Stimulated activated CD4-positive, alpha-beta T cell treated with anti-CD3 and anti-CD28 coated beads, Interleukin-15, amount 100 ng/mL, for 1 hour (primary cell): ENCODE measurements at places on chromosomes 4 and X.

- no peak for DNase-seq
These were observed 178.7 kb downstream of the CHIC2 start for GRCh38 chr4:53885668-53886067.

DNA sequence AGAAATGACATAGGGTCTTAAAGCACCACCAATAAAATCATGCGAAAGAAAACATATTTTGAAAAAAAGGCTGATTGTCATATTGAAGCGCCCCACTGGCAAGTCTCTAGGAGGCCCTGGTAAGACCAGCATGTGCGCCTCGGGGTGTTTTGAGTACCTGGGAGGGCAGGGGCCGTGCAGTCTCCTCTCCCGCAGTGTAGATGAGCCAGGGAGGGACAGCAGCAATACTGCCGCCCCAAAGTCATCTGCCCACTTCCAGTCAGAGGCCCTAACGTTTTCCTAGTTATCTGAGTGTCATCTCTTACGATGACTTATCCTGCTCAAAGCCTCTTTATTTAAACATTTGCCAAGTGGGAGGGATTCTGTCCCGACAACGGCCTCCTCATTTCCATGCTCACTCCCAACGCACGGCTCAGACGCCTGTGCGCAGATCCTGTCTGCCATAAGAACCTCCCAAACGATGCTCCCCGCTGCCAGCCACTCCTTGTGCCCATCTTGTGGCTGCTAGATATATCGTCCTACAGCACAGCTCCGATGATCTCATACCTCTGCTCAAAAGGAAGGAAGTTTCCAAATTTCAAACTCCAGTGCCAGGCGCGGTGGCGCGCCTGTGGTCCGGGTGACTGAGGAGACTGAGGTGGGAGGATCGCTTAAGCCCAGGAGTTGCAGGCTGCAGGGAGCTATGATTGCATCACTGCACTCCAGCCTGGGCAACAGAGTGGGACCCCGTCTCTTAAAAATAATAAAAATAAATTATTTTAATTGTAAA, 17.2 kb upstream of the SCRG1 start:
- DNase-seq: no peak

GRCh38 chrX:19746919-19747651, 140.3 kb downstream of the SH3KBP1 start:
- DNase-seq: no peak

DNA sequence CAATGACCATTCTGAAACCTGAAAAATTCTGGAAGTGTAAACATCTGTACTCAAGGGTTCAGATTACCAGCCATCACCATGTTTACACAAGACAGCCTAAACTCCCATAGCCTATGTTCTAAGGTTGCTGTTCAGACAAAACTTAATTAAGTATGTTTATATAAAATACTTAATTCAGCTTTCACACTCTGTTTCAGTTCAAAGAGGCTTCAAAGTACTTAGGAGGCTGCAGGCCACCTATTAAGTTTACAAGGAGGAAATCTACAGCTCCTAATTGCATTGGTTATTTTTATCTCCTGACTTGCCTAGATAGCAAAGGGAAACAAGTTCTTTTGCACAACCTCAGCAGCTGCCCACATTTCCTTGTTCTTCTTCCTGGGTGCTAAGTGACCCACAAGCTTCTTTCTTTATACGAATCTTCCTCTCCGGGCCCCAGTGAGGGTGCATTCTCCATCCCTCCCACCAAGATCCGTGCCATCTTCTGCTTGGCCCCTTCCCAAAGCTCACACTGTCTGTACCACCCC, 2.0 kb downstream of the GAK start:
- no peak for DNase-seq

- no peak for DNase-seq
These were observed 367.2 kb downstream of the BMPR1B start for GRCh38 chr4:95124906-95125504.

- no peak for DNase-seq
These were observed 115.4 kb upstream of the NUDT6 start for GRCh38 chr4:123037804-123038203.

DNA sequence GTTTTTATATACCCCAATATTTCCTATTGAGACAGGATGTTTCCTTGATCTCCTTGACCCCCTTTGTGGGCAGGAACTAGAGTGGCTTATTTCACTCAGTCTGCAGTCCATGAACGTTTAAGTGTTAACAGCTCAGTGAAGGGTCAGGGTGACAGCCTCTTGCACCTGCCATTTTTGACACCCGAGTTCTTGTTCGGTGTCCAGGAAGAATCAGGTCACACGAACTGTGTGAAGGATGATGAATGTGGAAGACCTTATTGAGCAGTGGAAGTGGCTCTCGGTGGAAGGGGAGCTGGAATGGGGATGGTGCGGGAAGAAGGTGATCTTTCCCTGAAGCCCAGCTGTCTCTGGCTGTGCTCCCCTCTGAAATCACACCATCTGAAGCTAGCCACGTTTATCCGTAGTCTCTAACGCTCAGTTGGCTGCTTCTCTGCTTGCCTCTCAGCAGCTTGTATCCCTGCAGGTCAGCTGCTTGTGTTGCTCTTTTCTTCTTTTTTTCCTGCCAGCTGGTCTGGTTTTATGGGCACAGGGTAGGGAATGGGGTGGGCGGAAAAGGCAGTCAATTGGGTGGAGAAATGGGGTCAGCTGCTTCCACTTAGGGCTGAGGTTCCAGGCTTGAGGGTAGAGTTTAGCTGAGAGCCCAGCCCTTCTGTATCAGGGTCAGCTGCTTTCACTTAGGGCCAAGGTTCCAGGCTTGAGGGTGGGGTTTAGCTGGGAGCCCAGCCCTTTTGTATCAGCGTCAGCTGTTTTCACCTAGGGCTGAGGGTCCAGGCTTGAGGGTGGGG, 29.0 kb upstream of the CCNG2 start:
- no peak for DNase-seq

DNA sequence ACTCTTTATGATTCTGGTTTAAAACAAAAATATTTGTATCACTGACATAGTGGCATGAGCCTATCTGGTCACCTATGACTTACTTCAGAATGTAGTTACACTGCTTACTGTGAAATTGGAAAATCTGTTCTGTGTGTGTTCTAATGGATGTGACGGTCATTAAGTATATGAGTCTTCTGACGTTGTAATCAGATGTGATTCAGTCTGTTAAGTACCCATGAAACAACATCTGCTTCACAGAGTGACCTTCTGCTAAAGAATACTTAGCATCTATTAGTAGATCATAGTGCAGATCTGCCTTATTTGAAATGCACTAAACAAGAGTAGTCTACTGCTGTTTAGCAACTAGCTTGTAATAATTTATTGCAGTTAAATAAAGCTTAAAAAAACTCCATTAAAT, 317.1 kb downstream of the DCTD start:
- no peak for DNase-seq

DNA sequence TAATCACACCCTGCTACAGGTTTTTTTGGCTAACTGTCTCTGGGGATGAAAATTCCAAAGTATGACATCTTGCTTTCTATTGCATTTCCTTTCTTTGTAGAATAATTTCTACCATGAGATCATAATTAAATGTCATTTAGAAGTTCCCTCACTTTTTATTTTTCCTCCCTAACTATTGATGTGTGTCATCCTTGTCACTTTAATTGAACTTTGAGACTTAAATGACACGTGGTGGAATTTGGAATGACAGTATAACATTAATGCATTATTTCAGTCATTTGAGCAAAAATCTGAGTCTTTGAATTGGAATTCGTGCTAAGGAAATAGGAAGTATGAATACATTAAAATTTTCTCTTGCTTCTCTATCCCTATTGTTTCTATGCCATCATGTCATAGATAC, 745.4 kb downstream of the PDHA2 start:
- no peak for DNase-seq

- no peak for DNase-seq
These were observed 22.8 kb downstream of the CDKN2AIP start for GRCh38 chr4:183467246-183467645.

DNA sequence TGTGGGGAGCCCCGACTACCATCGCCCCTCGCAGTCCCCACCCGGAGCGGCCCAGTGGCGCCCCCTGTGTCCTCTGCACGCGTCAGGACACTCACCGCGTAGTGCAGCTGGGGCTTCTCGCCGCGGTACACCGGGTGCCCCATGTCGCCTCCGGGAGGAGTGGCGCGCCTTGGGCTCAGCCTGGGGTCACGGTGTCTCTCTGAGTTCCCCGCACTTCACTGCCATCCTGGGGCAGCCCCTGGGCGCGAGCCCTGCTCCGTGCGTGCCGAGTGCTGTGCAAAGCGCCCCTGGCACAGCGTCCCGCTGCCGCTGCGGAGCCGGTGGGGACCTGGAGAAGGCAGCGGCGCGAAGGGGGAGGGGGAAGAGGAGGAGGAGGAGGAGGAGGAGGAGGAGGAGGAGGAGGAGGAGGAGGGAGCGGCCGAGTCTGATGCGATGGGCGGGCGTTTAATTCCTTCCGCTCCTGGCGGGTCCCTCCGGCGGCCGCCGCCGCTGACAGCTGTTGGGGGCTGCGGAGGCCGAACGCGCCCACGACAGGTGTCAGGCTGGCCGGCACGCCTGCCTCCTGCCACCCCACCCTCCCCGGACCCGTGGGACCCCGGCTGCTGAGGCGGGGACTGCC, 134.3 kb downstream of the AMELX start:
- no peak for DNase-seq

- no peak for DNase-seq
These were observed 683.1 kb downstream of the KCTD8 start for GRCh38 chr4:43765514-43765913.

GRCh38 chrX:70464051-70464450, 19.4 kb downstream of the DLG3 start:
- DNase-seq: no peak

DNA sequence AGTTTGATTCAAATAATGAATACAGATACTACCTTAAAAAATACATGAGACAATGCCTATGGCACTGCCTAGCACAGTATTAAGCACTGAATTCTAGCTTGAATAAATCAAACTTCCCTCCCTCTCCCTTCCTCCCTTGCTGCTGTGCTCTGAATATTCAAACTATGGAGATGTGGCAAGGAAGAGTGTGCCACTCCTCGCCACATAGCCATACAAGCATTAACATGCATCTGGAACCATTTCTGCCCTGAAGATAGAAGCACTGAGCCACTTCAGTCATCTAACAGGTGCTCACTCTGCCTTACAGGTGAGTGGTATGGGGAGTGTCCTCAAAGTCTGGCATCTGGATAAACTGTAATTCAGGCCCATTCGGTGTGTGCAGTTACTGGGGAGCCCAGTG, 276.9 kb downstream of the ARHGAP24 start:
- DNase-seq: no peak

DNA sequence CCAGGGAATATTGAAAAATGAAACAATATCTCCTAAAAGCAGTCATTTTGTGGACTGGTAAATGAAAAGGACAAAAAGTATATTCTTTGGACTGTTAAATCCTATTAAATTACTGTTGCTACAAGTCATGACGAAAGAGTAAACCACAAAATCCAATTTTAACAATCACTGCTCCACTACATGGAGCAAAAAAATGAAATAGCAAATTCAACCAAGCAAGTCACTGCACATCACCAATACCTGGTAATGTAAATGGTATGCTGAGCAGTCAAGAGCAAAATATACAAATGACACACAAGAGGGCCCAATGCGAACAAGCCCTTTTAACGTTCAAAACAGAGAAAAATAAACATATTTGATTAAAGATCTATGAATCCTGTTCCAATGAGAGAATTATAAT, 126.2 kb downstream of the KLHL13 start:
- no peak for DNase-seq

- DNase-seq: no peak
These were observed 24.2 kb upstream of the UBA6 start for GRCh38 chr4:67725132-67725531.

DNA sequence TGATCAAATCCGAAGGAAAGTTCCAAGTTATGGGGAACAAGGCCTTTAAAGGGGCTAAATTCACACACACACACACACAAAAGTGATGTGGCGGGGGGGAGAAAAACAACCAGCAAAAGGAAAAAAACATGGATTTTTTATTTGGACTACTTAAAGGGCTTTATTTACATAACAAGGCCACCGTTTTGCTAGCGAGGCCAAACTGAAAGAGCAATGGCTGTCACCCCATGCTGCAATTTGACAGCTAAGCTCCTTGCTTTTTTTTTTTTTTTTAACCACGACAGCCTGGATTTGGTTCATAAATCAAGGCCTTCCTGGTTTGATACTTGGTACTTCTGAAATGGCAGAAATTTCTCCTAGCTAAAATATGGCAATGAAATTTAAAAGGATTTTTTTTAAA, 99.6 kb upstream of the PTCHD1 start:
- DNase-seq: no peak

DNA sequence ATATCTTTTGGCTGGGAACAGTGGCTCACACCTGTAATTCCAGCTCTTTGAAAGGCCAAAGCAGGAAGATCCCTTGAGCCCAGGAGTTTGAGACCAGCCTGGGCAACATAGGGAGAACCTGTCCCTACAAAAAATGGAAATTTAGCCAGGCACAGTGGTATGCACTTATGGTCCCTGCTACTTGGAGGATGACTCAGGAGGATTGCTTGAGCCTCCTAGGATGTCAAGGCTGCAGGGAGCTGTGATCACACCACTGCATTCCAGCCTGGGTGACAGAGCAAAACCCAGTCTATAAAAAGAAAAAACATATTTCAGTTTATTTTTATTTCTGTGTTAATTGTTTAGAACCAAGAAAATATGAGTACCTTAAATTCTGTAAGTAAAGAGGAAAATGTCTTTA, 123.7 kb downstream of the CBR4 start:
- DNase-seq: no peak

- no peak for DNase-seq
These were observed 54.0 kb upstream of the MAP3K15 start for GRCh38 chrX:19569121-19569805.

DNA sequence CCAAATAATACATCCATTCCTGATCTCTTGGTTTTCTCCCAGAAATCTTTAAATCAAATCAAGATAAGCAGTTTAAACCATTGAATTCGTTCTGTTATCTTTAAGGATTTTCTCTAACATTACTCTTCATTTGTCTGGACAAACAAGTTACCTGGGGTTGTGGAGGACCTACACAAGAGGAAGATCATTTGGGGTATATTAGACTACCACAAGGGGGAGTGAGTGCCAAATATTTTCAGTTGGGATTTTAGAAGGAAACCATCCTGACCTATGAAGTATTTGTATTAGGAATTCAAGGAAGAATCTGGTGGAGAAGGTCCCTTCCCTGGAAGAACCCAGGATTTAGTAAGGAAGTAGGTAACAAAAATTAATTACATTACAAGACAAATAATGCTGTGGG, 12.0 kb upstream of the DCHS2 start:
- DNase-seq: no peak

GRCh38 chr4:161252520-161253141, 911.2 kb downstream of the FSTL5 start:
- DNase-seq: no peak

GRCh38 chrX:49761481-49761880, 65.7 kb upstream of the PAGE1 start:
- DNase-seq: no peak

DNA sequence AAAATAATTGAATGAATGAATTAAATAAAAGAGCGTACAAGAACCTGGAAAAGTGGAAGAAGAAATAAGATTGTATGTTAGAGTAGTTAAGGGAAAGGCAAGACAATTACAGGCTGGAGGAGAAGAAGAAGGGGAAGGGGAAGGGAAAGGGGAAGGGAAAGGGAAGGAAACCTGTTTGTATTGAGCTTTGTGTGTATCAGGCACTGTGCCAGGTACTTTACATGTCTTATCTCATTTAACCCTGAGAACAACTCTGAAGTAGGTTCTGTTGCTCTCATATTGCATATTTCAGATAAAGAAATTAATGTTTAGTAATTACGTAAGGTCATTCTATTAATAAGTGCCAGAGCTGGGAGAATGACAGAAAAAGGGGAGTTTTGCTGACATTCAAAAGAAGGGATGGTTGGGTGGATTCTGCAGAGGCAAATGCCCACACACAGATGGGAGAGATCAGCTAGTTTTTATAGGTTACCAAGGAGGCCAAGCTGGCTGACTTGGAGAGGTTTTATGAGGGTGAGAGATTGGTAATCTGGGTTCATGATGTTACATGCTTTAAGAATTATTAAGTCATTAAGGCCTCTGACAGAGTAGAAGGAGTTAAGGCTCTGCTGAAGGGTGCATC, 92.3 kb upstream of the LCORL start:
- DNase-seq: no peak
